CD4-positive, alpha-beta T cell (primary cell): ENCODE measurements at places on chromosomes 16 and 17. TPM values are rescaled to one million over a fixed set of nuclear protein-coding genes. Genes with fewer than 3 reads are reported as not detected.
A peak's percentile ranks its signal among the peaks of the same experiment; 100 is the strongest.

The NPTX1 gene
- total RNA-seq, result 0.25 TPM

The SARM1 gene
- 12.5 TPM for total RNA-seq

- no peak overlapping the region for H3K4me3 ChIP-seq
- DNase-seq, result no peak
- peaks cover 9% of the 10 kb centered on the region for H3K27me3 ChIP-seq
- H3K27ac ChIP-seq, result no peak overlapping the region
Observed at GRCh38 chr16:19396555-19397011, 21.1 kb upstream of the TMC5 start.

DNA sequence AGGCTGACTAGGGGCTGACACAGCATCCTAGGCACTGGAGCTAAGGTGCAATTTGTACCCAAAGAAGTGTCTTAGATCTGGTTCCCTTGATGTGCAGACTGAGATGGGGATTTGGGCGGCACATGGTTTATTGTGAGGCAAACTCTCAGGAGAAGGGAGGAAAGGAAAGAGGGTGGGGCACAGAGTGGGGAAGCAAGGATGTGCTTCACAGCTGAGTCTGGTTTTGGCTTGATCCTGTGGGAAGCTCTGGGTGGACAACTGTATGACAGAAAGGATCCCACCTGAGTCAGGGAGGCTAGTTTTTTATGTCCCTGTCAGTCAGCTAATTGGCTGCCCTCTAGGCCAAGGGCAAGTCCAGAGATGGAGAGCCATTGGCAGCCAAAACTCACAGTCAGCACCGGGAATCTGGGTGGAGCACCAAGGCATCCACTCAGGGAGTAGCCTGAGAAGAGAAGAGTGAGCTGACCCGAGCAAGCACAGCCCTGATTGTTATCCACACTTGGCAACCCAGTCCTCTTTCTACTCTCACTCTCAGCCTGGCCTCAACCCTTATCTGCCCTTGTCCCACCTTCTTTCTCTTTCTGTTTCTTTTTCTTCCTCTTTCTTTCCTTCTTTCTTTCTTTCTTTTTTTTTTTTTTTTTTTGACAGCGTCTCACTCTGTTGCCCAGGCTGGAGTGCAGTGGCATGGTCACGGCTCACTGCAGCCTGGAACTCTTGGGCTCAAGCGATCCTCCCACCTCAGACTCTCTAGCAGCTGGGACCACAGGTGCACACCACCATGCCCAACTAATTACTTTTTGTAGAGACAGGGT lies 12.0 kb downstream of the ARL4D start:
- H3K27ac ChIP-seq, result no peak overlapping the region
- H3K4me3 ChIP-seq, result no peak overlapping the region
- no peaks in the 10 kb centered on the region for H3K36me3 ChIP-seq
- H3K27me3 ChIP-seq, result no peaks in the 10 kb centered on the region
- DNase-seq, result no peak

GRCh38 chr17:75077496-75078283 lies 10.1 kb upstream of the SLC16A5 start:
- no peaks in the 10 kb centered on the region for H3K36me3 ChIP-seq
- H3K4me3 ChIP-seq, result peak overlapping the region; percentile 48
- H3K4me1 ChIP-seq, result peaks cover 28% of the 10 kb centered on the region
- no peaks in the 10 kb centered on the region for H3K27me3 ChIP-seq
